Peyer's patch (tissue), 4 donors: ENCODE measurements at places on chromosomes 3 and 15. TPM values are rescaled to one million over a fixed set of nuclear protein-coding genes. Genes with fewer than 3 reads are reported as not detected.
A peak's percentile ranks its signal among the peaks of the same experiment; 100 is the strongest.

DNA sequence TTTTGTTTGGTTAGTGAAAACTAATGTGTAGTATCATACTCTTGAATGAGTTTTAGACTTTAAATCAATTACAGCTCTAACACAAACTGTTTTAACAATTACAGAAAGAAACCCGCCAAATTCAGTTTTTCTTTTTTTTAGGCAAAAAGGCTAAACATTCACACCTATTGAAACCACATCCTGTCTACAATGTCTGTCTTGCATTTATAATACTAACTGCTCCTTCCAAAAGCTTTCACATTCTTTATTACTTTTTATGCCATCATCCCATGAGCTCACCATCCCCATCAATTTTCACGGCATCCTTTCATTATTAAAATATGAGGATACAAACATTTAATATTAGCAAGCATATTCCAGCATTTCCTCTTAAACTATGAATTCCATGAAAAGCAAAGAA is 593.3 kb downstream of the FOXP1 start:
- DNase-seq = no peak

DNA sequence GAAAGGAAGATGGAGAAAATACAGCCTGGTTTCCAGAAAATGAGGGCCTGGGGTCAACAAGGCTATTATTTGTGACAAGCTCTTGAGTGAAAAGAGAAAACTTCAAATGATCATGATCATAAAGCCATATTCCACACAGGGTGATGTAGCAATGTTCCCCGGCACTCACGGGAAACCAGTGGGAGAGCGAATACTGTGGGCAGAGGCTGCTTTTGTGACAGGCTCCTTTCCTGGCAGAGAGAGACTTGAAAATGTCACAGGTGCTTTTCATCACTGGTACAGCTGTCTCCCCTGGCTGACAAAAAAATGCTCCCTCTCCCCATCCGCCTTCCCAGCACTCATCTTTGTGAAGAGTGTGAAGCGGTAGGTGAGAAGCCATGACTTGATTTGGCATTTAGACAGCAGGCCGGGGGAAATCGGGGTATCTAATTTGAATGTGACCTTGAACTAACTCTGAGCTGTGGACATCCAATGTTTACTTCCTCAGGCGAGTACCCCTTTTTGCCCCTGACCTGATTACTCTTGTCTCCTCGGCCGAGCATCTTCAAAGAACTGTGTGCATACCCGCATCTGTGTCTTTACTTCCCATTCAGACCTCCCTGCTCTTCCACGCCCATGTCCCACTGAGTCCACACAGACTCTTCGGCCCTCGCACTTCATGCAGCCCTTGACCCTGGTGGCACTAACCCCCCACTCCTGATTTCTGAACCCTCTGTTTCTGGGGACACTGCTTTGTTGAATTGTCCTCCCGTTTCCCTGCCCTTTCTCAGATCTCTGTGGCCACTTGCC is 23.2 kb downstream of the CA12 start:
- DNase-seq = no peak

DNA sequence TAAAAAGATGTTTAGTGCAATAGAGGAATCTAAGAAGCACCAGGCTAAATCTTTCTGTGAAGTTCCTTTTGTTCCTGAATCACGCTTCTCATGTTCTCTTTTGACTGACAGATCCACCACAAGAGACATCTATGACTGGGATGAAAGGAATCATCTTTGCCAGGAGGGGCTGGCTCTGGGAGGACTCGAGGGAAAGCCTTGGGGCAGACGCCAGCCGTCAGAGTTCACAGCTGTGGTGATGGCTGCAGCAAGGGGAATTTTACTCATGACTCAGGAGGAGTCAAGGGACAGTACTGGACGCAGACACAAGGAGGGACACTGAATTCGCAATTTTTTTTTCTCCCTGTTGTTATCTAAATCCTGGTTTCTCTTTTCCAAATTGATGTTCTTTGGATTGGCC is 38.7 kb downstream of the C3orf38 start:
- DNase-seq = no peak

DNA sequence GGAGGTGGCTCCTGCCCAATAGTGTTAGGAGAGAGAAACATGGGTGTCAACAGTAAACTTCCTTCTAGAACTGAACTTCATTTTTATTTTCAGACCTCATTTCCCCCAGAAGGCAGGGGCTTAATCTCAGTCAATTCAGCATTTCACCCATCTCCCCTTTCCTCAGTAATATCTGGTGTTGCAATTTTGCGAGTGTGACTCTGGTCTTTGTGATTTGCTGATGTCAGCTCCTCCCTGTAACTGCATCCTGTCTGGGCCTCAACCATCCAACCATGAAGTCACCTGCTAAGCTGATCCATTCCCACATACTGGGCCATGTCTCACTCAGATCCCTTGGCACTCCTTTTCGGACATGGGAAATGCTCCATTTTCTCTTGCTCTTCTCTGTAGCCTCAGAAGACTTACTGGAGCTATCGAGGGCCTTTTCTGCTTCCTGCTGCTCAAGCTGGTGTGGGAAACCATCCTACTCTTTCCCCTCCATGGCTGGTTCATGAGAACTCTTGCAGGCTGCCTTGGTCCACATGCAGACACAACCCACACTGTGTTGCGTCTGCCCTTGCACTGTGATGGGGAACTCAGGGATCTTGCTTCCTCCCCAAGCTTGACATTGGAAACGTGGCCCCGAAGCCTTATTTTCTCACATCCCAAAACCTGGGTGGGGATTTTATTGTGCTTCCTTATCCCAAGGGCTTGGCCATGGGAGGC is 24.6 kb downstream of the CCR4 start:
- no peak for DNase-seq

DNA sequence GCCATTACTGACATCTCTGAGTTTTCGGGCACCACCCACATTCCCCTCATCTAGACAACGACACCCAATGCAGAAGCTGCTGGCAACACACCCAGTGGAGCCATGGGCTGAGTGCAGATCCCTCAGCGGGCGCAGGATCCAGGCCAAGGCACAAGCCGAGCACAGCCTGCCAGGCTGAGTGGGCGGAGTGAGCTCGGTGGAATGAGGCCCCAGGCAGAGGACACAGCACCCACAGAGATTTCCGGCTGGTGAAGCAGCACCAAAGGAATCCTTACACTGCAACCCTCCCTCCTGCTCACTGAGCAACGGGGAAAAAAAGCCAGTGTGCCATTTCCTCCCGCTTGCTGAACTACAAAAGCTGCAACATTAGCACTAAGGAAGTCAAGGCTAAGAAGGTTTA is 34.3 kb downstream of the ZMAT3 start:
- DNase-seq = no peak

GRCh38 chr3:72451841-72452240 is 396.4 kb downstream of the SHQ1 start:
- DNase-seq = no peak

- no peak for DNase-seq
Observed at GRCh38 chr3:125470671-125471070, 49.3 kb downstream of the SNX4 start.

The CALML4 gene
- total RNA-seq = 113 TPM

DNA sequence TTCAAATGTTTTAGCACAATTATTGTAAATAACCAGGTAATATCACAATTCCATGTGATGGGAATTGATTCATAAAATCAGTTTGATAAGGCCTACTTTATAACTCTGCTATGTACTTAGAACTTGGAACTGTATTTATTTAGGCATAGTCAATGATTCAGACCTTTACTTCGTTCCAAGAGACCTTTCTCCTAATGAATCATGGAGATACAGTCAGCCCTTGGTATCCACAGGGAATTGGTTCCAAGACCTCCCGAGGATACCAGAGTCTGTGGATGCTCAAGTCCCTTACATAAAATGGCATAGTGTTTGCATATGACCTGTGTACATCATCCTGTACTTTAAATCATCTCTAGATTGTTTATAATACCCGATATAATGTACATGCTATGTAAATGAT is 60.8 kb upstream of the UMPS start:
- no peak for DNase-seq

DNA sequence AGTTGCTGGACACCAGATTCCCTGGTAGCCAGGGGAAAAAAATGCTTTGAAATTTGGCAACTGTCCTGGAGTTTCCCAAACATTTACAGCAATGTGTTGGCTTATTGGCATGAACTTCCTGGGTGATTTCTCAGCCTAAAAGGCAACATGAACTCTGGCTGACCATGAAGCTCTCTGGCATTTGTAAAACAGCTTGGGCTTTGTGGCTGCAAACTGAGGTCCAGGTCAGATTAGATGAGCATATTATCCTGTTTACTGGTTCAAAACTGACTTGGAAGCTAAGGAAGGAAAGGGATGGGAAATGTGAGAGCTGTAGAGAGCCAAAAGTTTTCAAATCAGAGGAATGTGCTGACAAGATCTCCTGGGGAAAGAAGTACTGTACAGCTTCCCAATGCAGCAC is 139.0 kb downstream of the P3H2 start:
- DNase-seq = no peak

GRCh38 chr3:141440942-141441341 is 45.9 kb upstream of the RASA2 start:
- no peak for DNase-seq

GRCh38 chr15:77035584-77035983 is 35.3 kb downstream of the TSPAN3 start:
- peak; percentile 45 for DNase-seq

DNA sequence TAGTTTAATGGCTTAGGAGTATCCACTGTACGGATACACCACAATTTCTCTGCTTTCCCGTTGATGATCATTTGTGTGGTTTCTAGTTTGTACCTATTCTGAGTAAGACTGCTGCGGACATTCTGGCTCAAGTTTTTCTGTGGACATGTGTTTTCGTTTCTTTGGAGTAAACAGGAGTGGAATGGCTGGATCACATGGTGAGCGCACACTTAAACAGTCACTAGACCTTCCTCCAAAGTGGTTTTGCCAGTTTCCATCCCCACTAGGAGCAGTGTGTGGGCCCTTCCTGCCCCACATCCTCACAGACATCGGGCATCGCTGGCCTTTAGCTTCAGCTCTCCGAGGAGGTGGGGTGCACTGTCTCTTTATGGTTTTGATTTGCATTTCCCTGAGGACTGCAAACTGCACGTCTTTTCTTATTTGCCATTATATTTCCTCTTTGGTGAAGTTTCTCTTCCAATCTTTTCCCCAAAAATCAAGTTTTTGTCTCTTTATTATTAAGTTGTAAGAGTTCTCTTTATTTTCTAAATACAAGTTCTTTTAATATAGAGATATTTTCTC is 94.1 kb downstream of the VGLL4 start:
- no peak for DNase-seq

GRCh38 chr3:133962849-133963248 is 66.9 kb downstream of the SLCO2A1 start:
- DNase-seq = no peak

The GCSAM gene
- not detected for total RNA-seq

- no peak for DNase-seq
Observed at GRCh38 chr3:136805795-136806194, 13.1 kb upstream of the SLC35G2 start.

- DNase-seq = no peak
Observed at GRCh38 chr15:53872410-53872809, 105.8 kb upstream of the UNC13C start.

GRCh38 chr3:146160964-146161662 is at the start of gene PLOD2:
PLOD2 (minus strand) TSS chr3:146161184; CDS start chr3:146160989, 195 bp downstream.
- peak; percentile 82 for DNase-seq

The PLCB2 gene
- 101 TPM for total RNA-seq

The MME gene
- total RNA-seq = 1,011 TPM

DNA sequence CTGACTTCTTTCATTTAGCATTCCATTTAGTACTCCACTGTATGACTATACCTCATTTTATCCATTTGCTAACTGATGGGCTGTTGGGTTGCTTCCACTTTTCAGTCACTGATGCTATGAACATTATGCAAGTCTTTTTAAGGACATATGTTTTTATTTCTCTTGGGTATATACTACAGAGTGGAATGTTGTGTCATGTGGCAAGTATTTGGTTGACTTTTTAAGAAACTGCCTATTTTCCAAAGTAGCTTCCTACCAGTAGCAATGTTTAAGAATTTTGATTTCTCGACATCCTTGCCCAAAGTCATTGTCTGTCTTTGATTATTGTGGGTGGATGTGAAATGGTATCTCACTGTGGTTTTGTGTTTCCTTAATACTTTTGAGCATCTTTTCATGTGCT is 110.1 kb upstream of the TPM1 start:
- DNase-seq = no peak

DNA sequence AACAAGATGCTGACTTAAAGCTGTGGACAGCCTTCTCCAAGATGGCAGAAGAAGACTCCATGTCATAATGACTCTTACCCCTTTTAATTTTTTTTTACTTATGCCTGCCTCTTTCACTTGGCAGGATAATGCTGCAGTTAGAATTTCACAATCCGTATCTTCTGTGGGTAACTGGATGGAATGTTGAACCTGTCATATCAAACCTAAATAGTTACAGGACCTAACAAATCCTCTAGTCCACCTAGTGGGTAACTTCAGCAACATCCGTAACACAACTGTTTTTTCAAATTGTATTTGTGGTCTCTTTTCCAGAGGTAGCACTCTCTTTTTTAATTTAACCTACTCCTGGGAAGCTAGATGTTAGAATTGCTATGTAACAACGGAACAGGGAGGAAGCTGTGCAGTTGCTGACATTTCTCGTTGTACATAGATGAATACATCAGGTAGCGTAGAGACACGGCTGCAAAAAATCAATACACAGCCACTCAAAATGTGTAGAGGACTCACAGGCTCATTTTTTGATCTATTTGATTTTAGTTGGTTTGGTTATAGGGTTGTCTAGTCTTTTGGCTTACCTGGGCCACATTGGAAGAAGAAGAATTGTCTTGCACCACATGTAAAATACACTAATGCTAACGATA is 43.9 kb upstream of the TRPM1 start:
- no peak for DNase-seq

- DNase-seq = no peak
Observed at GRCh38 chr3:138691351-138691750, 82.8 kb downstream of the FAIM start.

The BFSP2 gene
- not detected for total RNA-seq

- DNase-seq = no peak
Observed at GRCh38 chr3:31453430-31453829, 79.3 kb upstream of the STT3B start.

- no peak for DNase-seq
Observed at GRCh38 chr3:78614486-78614885, 1153.3 kb downstream of the ROBO1 start.

DNA sequence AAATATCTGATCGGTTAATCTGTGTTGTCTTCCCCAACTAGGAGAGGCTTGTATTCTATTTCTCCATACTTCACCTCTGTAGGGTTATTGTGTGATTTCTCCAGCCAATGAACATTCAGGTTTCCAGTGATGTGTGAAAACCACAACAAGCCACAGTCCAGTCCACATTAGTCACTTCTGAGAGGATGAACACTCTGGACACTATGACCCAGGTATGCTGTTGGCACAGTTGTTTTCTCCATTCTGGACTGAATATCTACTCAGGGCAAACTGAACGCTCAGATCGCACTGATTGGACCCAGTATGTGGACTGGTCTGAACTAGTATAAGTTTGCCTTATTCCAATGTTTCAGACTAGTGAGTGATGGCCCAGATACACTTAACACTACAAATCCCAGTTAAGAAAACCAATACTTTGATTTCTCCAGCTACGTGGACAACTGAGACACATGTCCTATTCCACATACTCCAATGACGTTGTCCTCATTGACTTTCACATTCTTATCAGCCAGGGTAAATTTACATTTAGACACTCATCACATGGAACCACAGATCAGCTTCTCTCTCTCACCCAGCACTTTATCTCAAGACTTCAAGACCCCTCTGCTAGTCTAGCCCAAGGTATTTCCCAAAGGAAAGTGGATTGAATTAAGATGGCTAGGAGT is 587.4 kb upstream of the SGO1 start:
- no peak for DNase-seq

GRCh38 chr3:14957925-14958324 is 10.5 kb downstream of the NR2C2 start:
- no peak for DNase-seq

- DNase-seq = no peak
Observed at GRCh38 chr3:174662653-174663052, 196.5 kb upstream of the NAALADL2 start.
